Stimulated activated CD4-positive, alpha-beta T cell treated with anti-CD3 and anti-CD28 coated beads, Interleukin-15, amount 100 ng/mL, for 1 hour (primary cell): ENCODE measurements at places on chromosomes 7 and 10.

DNA sequence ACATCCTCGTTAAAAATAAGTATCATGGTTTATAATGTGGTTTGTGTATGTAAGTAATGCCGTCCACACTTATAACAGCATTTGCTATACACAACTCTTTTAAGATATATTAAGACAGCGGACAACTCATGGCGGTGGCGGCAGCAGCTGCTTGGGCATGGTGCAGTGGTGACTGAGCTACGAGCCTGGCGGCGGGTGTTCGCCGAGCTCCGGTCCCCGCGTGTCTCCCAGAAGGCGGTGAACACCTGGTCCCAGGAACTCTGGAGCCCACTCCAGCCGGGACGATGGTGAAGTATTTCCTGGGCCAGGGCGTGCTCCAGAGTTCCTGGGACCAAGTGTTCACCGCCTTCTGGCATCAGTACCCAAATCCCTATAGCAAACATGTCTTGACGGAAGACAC lies 38.8 kb downstream of the JMJD1C start:
- no peak for DNase-seq

DNA sequence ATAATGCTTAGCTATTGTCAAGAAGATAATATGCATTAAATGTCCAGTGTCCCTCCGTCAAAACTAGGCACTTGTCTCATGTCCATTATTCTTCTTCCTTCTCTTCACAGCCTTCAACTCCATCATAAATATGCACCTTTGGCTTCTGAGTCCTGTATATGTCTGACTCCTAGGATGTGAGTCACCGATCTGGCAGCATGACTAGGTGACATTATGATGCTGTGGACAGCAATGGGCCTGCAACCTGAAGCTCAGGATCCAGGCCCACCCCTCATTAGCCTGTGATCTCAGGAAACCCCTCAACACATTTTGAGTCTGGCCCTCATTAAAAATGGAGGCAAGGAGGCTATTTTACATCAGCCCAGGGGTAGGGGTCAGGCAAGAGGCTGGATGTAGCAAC lies 362.5 kb upstream of the ZMIZ1 start:
- DNase-seq = no peak

DNA sequence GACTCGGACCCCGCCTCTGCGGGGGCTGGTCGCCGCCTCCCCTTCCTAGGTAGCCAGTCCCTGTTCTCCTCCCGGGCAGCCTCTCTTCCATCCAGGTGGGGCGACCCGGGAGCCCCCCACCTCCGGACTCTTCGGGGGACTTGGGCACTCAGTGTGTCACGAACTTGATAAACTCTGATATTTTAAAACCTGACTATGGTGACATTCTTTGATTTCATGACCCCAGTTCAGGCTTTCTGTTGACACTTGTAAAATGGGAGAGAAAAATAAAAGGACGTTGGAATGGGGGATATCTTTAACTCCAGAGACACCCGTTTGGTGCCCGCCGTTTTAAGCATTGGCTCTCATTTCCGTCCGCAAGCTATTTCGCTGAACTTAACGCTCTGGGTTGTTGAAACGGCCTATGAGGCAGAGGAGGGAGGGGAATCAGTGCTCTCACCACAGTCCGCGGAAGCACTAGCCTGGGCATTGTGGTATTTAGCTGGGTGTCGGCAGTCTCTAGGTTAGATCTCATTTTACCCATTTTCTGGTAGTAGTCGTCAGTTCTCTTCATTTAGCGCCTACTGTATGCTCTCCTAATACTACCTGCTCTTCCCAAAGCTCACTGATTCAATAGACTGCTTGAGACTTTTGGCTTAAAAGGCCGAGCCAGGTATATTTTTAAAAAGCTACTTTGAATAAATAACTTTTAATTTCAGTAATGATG lies 738 bp downstream of the VPS26A start:
- DNase-seq = no peak

GRCh38 chr10:74944205-74944604 lies 117.8 kb downstream of the KAT6B start:
- DNase-seq = no peak

GRCh38 chr7:30548845-30549244 lies 44.2 kb upstream of the GGCT start:
- DNase-seq = no peak
